ENCODE measurements at places on chromosomes 6 and 20. TPM values are rescaled to one million over a fixed set of nuclear protein-coding genes. Genes with fewer than 3 reads are reported as not detected.

TRIM10 gene
- not detected for total RNA-seq

CRISP2 gene
- not detected for total RNA-seq

MRS2 gene
- total RNA-seq: 19.4 TPM

HAO1 gene
- not detected for total RNA-seq

WFDC10B gene
- not detected for total RNA-seq

PRRT1 gene
- 1.2 TPM for total RNA-seq

HLA-C gene
- 781 TPM for total RNA-seq

PLTP gene
- total RNA-seq: 18.0 TPM

C20orf202 gene
- not detected for total RNA-seq

RIMS1 gene
- total RNA-seq: not detected

PCK1 gene
- not detected for total RNA-seq

DNA sequence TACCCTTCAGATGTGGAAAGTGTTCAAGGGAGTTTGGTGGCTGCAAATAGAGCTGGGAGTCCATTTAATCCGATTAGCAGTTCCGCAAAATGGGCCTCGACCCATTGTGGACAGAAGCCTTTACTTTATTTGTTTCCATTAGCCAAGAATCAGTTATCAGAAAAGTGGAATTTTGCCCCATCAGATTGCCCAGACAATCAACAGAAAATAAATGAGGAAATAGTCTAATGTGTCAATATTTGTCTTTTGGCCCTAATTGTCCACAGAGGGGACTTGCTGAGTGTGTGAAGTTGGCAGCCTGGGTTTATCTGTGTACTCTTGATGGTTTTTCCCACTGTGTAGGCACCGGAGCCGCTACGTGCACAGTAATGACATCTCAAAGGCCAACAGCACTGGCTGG lies 134.3 kb downstream of the LINC00237 start:
- no peak for DNase-seq

- DNase-seq: no peak
Measured at GRCh38 chr20:63658749-63659187, 656 bp downstream of the RTEL1 start.

GRCh38 chr6:34457382-34457741 lies 8.5 kb upstream of the PACSIN1 start:
- DNase-seq: no peak

DNA sequence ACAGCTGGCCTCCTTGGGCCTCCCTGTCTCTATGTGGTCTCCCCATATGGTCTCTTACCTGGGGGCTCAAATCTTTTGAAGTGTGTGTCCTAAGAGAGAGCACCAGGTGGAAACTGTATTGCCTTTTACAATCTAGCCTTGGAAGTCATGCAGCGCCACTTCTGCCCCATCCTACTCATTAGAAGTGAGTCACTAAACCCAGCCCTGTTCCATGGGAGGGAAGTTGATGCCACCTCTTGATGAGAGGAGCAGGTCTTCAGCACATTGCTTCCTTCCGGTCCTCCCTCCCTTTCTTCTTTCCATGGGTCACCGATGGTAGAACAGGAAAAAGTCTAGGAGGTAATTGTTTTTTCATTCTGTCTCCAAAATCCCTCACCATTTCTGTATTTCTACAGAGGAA lies 156.3 kb downstream of the FOXA2 start:
- DNase-seq: no peak

DNA sequence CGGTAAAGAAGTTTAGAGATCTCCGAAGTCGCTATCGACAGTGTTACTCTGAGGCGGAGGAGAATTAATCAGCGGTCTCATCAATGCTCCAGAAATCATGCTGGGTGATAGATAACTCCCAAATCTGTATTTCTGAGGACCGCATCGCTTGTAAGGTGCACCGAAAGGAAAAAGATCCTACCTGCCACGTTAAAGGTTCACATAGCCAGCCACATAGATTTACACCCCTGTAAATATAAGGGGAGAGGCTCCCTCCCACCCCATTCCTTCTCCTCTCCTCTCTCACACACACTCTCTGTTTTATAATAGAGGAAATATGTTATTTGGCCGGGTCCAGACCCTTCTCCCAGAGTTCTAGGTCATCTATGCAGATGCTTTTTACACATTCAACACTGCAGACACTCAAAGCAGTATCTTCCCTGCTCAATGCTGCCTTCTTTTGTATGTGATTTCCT lies 620 bp upstream of the DEK start:
- no peak for DNase-seq

GRCh38 chr20:49916146-49917002 lies 1.0 kb upstream of the SPATA2 start:
- DNase-seq: peak; percentile 59

- no peak for DNase-seq
Measured at GRCh38 chr6:116034327-116034726, 26.4 kb downstream of the FRK start.

- DNase-seq: no peak
Measured at GRCh38 chr6:143542888-143543287, 31.4 kb upstream of the FUCA2 start.

- DNase-seq: no peak
Measured at GRCh38 chr6:53014744-53015143, 19.7 kb upstream of the GSTA4 start.

DNA sequence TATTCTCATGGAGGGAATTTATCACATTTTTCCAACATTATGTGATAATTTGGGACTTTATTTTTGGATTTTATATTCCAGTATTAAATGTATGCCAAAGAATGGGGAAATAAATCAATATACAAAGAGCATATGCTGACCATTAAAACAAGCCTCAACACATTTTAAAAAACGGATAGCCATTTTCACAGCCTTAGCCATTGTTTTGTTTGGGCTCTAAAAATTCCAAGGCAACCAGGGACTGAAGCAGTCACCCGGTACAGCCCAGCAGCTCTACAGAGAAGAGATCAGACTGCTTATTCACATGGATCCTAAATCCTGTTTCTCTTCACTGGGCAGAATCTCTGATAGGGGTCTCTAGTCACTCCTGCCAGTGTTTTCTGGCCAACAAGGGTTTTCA lies 150.2 kb upstream of the OGFRL1 start:
- DNase-seq: no peak

DNA sequence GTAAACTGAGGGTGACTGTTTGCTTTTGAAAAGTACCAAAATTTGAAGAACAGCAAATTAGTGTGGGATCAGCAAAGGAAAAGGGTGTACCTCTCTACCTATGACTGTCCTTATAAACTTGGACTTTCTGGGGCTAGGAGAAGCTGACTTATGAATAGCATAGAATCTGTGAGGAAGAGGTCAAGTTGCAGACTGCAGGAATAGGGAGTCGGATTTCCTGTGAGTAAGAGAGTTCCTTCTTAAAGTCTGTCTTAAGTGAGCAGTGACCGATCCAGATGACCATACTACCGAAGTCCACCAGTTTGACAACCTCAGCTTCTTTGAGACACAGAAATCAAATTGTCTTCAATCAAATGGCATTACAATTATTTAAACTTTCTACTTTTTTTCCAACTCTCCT lies 708.7 kb downstream of the UTRN start:
- DNase-seq: no peak

- no peak for DNase-seq
Measured at GRCh38 chr20:11380283-11380682, 537.4 kb upstream of the BTBD3 start.

DNA sequence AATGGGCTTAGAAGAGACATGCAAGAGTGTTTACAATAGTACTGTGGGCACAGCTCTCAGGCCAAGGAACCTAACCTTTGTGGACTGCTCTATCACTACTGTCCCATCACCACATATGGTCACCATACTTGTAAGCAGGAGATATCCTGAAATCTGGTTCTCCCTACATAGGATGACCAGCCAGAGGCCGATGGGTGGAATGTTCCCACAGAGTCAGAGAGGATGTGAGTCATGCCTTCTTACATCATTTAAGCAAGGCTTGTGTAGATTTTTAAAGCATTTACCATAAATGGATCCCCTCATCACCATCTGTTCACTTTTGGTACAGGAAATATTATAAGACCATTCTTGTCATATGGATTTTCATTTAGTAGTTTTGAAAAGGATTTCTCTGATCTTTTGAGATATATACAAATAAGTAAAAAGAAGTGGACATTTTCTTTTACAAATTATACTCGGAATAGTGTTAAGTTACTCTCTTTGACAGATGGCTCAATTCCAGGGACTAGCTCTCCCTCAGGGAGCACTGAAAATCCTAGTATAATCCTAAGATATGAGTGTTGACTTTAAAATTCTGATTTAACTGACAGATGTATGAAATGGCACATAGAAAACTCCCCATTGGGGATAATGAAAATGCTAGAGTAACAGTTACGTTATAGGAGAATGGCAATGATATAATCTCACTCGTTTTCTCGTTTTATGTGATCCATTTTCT lies 6.6 kb downstream of the HTR1B start:
- no peak for DNase-seq

DNA sequence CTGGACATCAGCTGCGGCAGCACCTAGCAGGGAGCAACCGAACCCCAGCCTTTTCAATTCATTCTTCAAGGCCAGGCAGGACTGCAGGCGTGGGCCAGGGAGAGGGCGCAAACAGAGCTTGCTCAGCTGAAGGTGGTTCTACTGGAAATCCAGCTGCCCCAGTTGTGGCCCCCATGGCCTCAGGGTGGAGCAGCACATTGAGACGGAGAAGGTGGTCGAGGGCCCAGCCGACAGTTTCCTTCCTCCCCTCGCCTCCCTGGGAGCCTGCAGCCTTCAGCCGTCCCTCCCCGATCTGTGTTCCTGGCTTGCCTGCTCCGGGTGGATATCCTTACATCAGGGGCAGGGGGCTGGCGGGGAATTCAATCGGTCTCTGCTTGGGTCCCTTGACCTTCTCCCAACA lies 217.8 kb downstream of the ANKRD60 start:
- DNase-seq: no peak

DNA sequence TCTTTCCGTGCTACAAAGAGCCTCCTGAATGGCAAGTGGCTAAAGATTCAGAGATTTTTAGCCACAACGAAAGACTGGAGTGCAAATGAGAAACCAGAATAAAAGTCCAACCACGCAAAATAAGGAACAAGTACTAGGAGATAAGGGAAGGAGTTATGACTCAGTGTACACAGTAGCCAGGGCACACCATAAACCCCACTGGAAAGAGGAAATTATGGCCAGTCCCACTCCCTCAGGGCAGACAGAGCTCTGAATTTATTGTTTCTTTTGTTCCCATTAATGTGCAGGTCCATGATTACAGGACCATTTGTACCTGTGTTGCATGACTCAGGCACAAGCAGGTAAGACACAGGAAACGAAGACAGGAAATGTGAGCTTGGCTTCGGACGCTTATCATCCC lies 150.3 kb upstream of the PREP start:
- no peak for DNase-seq

GRCh38 chr6:147642458-147642857 lies 134.0 kb downstream of the SAMD5 start:
- no peak for DNase-seq

DNA sequence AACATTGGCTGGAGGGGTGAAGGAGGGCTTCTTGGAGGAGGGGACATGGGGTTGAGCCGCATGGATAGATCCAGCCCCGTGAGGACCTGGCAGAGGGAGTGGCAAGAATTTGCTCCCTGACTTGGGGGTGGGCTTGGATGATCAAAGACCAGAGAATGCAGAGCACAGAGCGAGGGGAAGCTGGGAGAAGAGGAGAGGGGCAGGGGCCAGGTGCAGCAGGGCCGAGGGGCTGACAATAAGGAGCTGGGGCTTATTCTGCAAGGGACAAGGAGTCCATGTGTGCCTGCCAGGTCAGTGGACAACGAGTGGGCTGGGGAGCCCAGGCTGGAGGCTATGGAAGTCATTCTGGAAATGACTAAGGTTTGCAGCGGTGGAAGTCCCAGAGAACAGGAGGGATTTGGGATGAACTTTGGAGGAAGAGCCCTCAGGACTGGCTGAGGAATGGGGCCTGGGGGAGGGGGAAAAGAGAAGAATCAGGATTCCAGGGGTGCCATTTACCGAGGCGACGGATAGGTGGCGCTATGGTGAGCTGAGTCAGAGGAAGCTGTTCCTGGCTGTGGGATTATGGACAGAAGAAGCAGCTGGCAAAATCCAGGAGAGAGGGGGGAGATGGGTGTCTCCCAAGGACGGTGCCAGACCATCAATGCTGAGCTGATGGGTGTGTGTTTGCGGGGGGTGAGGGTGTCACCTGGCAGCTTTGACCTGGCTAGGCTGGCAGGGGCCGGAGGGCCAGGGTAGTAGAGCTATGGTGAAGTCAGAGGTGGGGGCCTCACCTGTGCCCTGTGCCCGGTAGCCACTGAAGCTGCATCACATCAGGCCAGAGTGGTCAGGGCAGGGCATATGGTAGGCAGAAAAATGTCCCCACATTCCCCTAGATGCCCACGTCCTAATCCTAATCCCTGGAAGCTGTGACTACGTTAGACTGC lies 7.8 kb downstream of the KCNG1 start:
- DNase-seq: peak; percentile 25

- no peak for DNase-seq
Measured at GRCh38 chr6:100988391-100988984, 107.4 kb upstream of the ASCC3 start.

DNA sequence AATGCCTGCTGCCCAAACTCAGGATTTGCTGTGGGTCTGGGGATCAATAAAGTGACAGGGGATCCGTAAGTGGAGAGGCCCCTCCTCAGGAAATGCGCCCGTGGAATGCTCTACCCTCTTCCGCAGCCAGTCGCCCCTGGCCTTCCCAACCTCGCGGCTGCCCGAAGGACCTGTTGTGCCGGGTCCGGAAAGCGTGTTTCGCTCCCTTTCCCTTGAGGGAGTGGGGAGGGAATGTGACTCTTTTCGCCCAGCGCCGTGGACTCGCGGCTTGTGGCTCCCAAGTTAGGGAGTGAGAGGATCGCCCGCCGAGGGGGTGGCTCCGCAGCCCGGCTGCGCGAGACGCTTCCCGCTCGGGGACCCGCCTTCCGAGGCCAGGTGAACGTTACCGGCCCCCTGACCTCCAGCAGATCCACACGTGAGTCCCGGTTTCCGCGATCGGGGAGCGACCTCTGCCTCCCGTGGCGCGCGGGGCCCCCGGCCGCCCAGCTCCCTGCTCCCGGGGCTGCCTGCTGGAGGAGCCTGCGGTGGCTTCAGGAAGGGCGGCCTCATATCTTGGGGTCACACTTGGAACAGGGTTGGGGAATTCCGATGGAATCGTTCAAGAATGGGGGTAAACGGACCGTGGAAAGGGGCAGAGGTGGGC lies 666 bp downstream of the TPD52L1 start:
- no peak for DNase-seq

DNA sequence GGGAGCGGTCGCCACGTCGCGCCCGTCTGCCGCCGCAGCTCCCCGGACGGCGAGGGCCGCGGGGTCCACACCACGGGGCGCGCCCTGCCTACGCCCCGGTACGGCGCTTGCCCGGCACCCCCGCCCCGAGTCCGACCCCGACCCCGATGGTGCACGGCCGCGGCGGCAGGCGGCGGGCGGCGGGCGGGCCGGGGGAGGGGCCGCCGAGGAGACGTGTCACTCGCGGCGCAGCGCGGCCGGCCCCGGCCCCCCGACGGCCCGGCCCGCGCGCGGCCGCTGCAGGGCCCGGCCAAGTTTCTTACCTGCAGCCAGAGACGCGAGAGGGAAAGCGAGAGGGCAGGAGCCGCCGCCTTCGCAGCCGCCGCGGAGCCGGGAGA lies 328 bp downstream of the RRBP1 start:
- no peak for DNase-seq
